ENCODE measurements at places on chromosomes 2 and 18.

- no peak for DNase-seq
Measured at GRCh38 chr2:234497594-234498235, 834 bp upstream of the ARL4C start.

DNA sequence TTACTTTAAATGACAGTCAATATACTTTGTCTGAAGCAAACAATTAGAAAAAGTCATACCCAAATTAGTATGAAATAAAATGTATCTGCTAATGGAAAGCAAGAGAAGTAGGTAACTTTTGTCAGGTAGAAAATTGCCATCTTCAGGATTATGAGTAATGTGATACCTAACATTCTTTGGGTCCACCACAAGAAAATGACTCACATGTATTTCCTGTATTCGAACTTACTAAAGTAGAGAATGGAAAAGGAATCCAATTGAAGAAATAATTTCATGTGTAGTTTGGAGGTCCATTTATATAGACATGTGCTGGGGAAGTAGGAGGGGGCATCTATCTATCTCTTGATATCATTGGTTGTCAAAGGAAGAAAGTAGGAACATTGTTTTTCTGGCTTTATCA is 636.2 kb upstream of the CHAC2 start:
- DNase-seq, result no peak

GRCh38 chr2:120886534-120887319 is 151.1 kb downstream of the GLI2 start:
- DNase-seq, result no peak

GRCh38 chr18:74387383-74387782 is 69.7 kb downstream of the DIPK1C start:
- no peak for DNase-seq

- DNase-seq, result no peak
Measured at GRCh38 chr2:110114831-110115255, 779 bp downstream of the MALL start.

DNA sequence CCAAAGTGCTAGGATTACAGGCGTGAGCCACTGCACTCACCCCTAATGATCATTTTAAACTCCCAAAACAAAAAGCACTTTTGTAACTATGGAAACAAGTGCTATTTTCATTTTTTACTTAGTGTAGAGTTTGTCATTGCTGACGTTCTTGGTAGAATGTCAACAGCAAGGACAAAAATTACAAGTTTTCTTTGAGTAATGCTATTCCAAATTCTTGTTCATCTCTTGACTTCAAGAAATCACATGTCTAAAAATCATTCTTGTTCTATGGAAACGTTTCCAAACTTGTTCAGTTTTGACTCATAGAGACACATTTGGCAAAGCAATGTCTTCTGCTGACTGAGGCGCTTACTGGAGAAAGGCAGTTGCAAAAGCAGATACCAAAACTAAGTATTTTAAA is 82.6 kb downstream of the MBP start:
- no peak for DNase-seq

GRCh38 chr2:150599889-150600288 is 112.4 kb upstream of the RND3 start:
- DNase-seq, result no peak

- no peak for DNase-seq
Measured at GRCh38 chr2:64852771-64853241, 136.4 kb upstream of the SLC1A4 start.

DNA sequence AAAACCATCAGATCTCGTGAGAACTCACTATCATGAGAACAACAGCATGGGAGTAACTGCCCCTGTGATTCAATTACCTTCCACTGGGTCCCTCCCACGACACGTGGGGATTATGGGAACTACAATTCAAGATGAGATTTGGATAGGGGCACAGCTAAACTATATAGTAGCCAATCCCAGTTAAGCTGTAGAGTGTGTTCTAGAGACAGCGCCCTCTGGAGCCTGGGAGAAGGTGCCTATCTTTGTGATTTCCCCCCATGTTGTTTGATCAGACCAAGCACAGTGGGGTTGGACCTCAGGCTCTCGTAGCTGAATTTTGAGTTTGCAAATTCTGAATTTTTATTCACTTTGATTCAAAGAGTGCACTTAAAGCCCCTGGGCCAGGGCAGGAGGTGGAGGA is 108.2 kb upstream of the TWIST2 start:
- no peak for DNase-seq

DNA sequence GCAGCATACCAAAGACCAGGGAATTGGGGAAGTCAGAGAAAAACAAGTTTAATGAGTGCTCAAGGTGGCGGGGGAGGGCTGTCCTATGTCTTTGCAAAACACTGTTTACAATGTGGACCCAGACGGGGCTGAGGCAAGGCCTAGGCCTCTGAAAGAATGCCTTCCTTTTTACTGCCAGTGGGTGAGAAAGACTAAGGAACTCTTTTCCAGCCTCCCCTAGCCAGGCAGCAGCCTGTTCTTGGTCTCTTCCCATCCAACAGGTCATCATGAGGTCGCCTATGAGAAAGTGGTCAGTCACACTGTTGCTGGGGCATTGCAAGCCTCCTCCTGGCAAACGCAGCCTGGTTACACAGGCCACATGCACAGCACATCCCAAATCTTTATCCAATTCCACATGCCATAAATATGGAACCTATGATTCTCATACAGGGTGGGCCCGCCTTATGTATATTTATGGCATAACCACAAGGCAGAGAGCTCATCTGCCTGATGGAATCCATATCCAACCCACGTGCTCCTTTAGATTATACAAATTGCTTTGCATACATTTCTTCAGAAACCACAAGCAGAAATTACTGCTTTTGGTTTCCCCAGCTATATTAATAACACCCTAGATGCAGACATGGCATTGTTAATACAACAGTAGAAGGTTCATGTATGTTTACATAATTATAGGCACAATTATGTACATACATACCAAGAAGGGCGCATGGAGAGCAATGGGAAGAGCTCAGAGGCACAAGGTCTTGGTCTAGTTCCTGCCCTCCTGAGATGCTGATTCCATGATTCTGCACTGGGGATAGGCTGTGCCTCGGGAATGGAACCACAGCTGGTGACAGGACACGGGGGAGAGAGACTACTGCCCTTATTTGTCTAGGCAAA is 48.6 kb downstream of the NRP2 start:
- no peak for DNase-seq

GRCh38 chr2:135797497-135798274 is 39.3 kb downstream of the LCT start:
- DNase-seq, result peak; percentile 57

DNA sequence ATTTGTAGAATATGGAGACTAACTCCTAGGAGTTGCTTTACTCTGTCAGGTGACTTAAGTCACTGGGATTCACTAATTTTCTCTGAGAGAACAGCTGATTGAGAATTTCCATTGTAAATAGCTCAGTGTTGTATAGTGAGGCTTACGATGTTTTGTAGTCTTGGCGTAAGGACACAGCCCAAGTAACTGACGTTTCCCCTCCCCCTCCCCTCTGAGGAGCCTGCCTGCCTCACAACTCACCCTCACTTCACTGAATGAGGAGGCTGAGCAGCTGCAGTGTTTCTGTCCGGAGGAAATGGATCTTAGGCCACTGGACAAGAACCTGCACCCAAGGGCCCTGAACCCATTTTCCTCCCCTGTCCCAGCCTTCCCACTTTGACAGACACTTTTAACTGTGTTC is 264.6 kb downstream of the PHLPP1 start:
- no peak for DNase-seq

Measured in stimulated activated CD8-positive, alpha-beta memory T cell treated with anti-CD3 and anti-CD28 coated beads, Interleukin-15, amount 100 ng/mL, for 4 hours (primary cell).